ENCODE measurements at places on chromosomes 7 and 10.

GRCh38 chr7:42932811-42933591, 825 bp downstream of the MRPL32 start:
- no peak for DNase-seq

GRCh38 chr10:84860855-84861254, 532.5 kb downstream of the CCSER2 start:
- no peak for DNase-seq

DNA sequence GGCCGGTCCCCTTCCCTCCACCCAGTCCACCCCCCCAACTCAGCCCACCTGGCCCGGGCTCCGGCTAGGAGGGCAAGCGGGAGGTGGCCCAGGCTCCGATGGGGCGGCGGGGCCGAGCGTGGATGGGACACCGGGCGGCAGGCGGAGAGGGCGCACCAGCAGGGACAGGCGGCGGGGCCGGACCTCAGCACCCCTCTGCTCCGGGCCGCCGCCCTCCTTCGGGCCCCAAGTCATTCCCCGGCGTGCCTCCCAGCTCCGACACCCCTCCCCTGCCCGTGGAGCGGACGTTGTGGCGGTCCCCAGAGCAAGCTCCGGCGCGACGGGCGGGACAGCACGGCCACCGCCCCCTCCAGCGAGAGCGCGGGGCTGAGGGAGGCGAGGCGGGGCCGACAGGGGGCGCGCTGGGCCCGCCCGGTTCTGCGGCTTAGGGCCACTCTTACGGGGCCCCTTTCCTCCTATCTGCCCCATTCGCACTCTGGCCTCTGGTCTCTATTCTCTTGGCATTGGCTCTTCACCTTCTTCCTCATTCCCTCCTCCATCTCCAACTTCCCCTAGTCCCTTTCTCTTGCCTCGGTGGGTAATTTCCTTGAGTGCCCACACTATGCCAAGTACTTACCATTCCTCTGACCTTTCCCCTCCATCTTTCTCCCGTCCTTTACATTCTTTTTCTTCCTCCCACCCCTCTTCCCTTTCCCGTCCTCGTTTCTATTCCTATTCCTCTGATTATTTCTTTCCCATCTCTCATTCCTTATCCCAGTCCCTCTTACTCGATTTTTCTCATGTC, 701 bp upstream of the GBX1 start:
- peak; percentile 33 for DNase-seq

- DNase-seq = no peak
These were observed 45.6 kb downstream of the TPST1 start for GRCh38 chr7:66250711-66251110.

DNA sequence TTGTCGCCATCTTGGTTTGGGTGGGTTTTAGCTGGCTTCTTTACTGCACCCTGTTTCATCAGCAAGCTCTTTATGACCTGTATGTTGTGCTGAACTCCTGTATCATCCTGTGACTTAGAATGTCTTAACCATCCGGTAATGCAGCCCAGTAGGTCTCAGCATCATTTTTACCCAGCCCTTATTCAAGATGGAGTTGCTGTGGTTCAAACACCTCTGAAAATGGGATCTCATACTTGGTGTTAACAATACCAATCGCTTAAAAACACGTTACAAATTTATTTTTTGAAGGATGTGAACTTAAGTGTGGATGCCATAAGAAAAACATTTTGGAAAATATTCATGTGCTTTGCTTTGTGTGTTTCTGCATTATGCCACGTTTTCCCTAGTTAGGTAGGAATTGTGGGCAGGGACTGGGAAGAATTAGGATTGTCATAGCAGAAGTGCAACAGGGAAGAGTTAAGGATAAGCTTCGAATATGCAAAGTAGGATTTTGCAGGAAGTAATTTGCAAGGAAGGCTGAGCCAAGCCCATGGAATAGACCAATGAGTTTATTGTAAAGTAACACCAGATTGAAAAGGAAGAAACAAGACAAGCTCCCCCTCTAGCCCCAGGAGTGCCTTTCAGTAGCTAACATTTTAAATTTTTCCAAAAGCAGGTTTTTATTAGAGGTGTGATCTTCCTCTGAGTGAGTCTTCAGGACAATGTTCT, 56.4 kb downstream of the PRR15 start:
- DNase-seq = no peak

- DNase-seq = no peak
These were observed 12.8 kb downstream of the SPOCK2 start for GRCh38 chr10:72075376-72076115.

DNA sequence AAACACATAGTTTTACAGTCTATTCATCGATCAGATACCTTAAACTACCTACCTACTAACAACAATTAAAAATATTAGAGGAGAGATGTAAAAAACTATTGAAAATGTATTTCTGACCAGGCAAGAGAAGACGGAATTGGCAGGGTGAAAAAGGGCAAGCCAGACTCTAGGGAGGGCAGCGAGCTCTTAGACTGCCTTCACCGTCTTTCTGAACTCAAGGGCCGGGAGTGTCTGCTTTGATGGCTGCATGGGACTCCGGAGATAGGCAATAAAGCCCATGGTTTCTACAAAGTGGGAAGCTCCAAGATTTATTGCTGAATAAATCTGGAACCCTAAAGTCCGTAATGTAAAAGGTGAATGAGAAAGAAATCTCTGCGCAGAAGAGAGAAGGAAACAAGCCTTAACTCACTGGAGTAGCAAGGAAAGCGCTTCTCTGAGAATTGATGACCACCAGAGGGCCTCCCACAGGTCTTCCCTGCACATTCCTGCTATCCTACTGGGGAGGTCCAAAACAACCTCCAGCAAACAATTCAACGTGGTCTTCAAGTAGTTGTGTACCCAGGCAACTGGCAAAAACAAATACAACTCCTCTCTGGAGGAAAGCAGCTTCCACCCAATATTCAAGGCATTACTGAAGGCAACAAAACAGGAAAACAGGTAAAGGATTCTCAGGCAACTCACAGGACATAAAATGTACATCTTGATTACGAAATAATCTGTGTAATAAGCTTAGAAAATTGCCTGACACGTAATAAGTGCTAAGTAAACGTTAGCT, 181.3 kb downstream of the SDK1 start:
- DNase-seq = no peak

DNA sequence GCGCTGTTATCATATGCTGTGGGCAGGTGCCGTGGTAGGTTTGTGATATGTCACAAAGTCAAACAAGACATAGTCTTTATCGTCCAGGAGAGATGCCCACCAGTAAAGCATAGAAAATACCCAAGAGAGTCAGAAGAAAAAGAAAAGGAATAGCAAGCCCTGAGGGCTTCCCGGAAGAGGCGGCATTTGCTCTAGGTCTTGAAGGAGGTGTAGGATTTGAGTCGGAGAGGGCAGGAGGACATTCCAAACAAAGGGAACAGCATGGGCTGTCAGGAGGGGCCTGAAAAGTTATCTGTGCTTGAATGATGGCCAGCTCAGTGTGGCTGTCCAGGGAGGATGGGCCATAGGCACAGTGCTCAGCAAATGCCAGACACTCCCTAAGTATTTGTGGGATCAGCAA, 42.2 kb downstream of the COL13A1 start:
- no peak for DNase-seq

DNA sequence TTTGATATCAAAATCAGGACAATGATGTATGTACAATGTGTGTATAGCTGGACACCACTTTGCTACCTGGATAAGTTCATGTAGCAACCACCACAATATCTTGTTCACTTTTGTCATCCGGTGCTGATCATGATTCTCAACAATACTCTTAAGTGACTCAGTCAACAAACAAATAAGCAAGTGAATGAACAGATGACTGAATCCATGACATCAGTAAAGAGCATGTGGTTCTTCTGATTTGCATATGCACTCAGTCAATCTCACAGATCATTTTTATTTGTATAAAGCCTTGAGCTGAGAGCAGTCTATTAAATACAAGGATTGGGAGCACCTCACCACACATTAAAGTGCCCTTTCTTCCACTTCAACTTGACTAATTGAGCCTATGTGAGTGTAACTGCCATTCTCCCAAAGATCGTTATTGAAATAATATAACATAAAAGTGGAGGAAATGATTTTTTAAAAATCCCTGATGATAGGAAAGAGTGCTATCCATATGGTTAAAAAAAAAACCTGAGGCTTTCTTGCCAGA, 69.5 kb downstream of the NPSR1 start:
- DNase-seq = no peak

DNA sequence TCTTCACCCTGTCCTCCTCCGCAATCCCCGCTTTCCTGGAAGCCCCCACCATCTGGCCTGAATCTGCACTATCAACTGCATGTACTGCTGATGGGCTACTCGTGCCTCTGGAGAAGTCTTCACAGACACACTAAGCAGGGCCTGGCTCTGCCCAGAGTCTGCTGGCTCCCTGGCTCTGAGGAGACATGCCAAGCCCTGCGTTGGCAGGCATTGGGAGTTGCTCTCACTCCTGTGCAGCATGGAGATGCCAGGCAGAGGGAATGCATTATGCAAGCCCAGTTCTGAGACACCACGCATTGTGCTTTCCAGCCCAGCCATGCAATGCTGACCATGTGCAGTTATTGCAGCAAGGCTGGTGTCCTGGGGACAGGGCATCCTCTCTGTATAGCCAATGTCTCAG, 314.6 kb downstream of the CXCL12 start:
- no peak for DNase-seq

DNA sequence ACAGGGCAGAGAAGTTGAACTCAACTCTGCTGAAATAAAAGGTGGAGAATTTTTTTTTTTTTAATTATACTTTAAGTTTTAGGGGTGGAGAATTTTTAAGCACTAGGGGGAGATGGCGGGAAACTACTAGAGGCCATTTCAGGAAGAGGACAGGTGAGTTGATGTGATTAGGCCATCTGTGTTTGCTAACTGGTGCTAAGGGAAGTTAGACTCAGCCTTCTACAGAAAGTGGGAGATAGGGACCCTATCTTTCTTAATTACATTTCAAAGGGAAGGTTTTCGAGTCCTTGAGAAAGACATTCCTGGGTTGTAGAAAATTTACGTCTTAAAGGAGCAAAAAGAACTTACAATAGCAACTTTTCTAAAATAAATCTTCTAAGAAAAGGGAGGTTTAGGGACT, 124.8 kb downstream of the LHFPL3 start:
- no peak for DNase-seq

DNA sequence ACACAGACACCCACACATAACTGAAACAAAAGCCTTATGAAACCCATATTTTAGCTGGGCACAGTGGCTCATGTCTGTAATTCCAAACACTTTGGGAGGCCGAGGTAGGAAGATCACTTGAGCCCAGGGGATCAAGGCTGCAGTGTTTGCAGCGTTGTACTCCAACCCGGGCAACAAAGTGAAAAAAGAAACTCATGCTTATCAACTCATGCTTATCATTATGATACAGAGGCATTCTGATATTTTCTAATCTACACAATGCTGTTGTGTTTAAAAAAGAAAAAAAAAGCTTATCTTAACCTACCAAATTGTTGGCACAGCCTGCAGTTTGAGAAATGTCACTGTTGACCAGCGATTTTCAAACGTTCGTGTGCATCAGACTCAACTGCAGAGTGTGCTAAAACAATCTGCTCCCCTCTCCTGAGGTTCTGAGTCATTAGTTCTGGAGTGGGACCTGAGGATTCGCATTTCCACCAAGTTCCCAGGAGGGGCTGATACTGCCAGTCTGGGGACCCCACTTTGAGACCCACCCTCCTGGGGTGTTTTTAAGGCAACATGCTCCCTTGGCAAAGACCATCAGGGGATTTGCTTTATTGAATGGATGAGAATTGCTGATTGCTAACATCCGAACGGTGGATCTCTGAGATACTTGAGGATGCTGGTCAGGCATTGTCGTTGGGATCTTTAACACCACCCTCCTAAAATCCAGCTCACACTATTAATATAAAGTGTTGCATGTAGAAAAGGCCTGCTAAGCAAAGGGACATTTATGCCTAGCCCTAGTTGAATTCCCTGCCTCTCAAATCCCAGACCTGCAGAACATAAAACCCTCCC, 16.2 kb downstream of the CHST3 start:
- no peak for DNase-seq

GRCh38 chr10:62583876-62584615, 209.9 kb downstream of the ZNF365 start:
- no peak for DNase-seq

Measured in activated CD4-positive, CD25-positive, alpha-beta regulatory T cell (primary cell).